NCI-H1105 treated with DMSO at 0.1 percent for 48 hours (cell line): ENCODE measurements at places on chromosomes 7 and 10.

- DNase-seq = no peak
Observed at GRCh38 chr7:149793261-149793660, 19.9 kb upstream of the ZNF467 start.

- DNase-seq = no peak
Observed at GRCh38 chr7:131873581-131873980, 317.2 kb upstream of the PODXL start.

DNA sequence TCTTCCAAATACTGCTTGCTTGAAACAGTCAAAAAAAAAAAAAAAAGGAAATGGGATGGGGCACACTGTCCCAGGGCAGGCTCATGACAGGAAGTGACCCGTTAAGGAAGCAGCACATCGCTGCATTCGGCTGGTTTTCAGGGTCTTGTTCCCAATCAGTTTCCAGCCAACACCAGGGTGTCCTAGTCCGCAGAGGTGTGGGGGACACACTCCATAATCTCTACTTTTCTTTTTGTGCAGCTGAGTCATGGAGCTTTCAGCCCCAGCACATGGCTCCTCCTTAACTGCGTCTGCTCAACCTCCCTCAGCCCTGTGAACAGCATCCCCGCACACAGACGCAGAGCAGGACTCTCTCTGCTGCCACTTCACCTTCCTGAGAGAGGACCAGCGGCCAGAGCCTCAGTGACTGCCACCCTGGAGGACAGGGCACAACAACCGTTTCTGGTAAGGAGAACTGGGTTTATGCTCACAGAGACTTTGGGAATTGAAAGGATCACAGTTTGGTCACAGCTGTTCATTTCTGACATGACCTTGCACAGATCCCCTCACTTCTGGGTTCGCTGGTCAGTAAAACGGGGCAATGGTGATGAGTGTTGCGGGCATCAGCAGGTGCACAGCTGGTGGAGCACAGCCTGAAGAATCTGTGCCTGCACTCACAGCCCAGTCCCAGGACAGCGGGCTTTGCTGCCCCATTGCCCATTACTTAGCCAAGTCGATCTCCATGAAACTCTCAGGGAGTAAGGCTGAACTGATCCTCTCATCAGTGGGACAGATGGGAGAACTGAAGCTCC lies at the start of gene GIMAP5:
Gene GIMAP5, plus strand, starts transcription at position 154 of the 791 bp plus-strand sequence. CDS start 3,467 bp downstream, outside the sequence.
- no peak for DNase-seq

DNA sequence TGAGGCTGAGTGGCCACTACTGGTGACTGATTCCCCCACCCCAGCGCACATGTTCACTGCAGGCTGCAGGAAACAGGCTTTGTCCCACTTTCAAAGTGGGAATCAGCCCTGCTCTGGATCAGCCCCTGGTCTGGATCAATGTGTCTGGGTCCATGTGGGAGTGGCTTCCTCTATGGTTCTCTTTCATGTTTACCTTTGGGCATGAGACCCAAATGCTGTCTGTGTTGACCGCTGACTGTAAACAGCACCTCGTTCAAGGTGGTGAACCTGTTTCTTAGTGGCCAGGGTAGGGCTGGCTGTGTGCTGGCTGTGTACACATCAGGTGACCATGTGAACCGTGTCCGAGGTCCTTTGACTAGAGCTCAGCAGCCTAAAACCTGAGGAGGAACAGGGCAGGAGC lies 121.8 kb downstream of the CAMK1D start:
- DNase-seq = no peak

DNA sequence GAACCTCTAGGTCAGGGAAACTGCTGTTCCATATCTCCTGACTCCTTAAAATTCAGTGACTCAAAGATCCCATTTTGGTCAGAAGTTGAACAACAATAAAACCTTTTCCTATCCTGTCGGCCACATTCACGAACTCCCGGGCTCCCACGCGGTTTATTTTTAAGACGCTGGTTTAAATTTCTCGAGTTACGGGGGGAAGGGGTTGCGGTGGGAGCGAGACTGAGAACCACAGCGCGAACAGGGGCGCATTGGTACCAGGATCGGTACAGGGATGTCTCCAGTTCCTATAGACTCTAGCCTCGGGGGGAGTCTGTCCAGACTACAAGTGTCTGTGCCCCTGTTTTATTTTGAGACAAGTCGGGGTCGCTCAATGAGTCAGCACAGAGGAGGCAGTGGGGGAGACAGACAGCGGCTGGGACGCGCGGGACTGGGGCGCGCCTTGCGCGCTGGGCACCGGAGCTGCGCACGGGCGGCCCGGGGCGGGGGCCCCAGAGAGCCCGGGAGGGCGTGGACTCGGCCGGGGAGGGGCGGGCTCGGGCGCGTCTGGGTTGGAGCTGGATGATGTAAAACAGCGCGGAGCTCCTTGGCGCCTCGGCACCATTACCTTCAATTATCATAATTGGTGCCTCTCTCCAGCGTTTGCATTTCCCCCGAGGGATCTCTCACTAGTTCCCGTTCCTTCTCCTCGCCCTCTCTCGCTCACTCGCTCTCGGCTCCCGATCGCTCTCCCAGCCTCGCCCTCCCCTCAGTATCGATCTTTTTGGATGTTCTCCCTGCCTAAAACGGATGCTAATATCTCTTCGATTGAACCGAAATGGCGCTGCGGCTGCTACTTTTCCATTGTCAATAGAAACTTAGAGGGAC lies 8.7 kb upstream of the BAMBI start:
- DNase-seq = no peak

DNA sequence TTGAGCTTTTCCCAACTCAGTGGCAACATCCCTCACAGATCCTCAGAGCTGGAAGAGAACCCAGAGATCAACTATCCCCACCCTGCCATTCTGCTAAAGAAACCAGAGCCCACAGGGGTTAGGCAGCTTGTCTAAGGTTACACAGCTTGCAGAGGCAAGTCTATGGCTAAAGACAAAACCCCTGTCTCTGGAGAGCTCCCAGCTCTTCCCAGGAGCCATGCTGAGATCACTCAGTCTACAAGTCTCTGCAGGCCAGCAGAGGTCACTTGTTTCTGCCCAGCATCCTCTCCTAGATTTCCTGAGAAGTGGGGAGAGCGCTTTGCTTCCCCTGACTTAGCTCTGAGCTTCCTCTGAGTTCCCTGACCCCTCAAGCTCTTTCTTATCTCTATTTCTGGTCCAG lies 28.5 kb upstream of the LOXL4 start:
- DNase-seq = no peak

- no peak for DNase-seq
Observed at GRCh38 chr10:129253161-129253864, 213.7 kb upstream of the MGMT start.

- DNase-seq = no peak
Observed at GRCh38 chr10:72564596-72564995, 61.3 kb downstream of the MICU1 start.

- peak; percentile 6 for DNase-seq
Observed at GRCh38 chr10:50990568-50991455, 83.5 kb upstream of the PRKG1 start.
